ENCODE measurements at places on chromosomes 4 and X. TPM values are rescaled to one million over a fixed set of nuclear protein-coding genes. Genes with fewer than 3 reads are reported as not detected.

GRCh38 chr4:120672558-120673147, 249.9 kb downstream of the PRDM5 start:
- DNase-seq: no peak

DNA sequence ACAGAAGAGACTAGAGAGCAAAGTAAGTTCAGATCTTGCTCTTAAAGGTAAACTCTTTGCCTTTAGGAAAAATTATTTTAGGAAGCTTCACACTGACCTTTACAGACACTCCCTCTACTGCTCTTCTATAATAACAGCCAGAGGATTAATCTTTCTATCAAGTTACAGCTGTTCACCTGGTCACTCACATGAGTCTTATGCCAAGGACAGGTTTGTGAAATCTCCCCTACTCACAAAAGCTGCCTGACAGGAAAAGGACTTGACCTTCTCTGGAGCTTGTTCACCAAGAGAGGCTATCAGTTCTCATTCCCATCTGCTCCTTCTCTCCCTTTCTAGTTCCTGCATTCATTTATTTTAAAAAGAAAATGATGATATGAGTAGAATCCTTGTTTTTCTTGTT, 117.3 kb downstream of the C4orf51 start:
- DNase-seq: no peak

GRCh38 chr4:186297013-186297645, 31.1 kb downstream of the F11 start:
- DNase-seq: no peak

GRCh38 chr4:6974138-6974848, 64.7 kb downstream of the TBC1D14 start:
- peak; percentile 95 for DNase-seq

DNA sequence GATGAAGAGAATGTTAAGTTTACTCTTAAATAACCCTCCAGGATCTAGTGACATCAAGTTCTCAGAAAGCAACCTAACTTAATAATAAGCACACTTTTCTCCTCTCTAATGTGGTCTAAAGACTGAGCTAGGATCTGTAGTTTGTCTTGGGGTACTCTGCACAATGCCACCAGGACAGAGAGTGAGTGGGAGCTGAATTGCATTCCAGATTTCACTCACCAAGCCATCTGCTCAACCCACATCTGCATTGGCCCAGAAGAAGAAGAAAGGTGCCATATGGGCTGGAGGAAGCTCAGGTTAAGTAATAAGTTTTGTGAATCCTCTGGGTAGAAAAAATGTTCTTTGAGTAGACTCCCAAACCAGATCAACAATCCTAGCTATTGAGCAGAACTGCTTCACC, 384.6 kb downstream of the PPP3CA start:
- no peak for DNase-seq

DNA sequence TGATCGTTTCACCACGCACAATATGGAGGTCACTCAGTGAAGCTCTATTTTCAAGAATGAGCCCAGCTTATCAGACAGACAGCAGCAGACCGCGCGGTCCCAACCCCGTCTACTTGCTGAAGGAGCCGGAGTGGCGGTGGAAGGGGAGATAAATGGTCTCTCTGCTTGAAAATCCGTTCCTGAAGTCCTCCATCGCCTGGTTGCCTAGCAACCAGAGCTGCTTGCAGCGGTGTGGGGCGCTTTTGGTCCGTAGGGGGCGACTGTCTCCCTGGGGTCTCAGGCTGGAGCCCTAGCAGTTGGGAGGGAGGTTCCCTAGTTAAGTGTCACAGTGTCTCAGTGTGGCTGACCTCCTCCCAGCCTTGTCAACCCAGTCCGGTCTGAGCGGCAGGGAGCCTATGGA, 8.3 kb upstream of the DLG3 start:
- DNase-seq: no peak

GRCh38 chrX:118928151-118928550, 46.3 kb upstream of the LONRF3 start:
- no peak for DNase-seq

DNA sequence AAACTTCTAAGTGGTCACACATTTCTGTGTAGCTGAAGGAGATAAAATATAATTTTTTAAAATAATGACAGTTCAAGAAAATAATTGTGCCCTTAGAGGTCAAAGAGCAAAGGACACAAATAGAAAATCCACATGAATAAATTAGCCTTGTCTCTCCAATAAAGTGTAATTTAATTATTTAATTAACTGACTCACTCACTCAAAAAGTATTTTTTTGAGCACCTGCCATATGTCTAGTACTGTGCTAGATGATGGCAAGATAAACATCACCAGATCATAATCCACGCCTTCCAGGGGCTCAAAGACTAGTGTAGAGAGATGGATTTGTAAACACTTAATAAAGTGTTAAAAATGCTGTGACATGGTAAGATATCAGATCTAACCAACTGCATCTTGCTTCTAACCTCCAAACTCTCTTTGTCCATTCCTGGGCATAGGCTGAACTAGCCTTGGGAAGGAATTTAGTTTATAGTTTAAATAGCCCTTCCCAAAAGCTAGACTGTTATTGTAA, 112.5 kb downstream of the SCLT1 start:
- no peak for DNase-seq

DNA sequence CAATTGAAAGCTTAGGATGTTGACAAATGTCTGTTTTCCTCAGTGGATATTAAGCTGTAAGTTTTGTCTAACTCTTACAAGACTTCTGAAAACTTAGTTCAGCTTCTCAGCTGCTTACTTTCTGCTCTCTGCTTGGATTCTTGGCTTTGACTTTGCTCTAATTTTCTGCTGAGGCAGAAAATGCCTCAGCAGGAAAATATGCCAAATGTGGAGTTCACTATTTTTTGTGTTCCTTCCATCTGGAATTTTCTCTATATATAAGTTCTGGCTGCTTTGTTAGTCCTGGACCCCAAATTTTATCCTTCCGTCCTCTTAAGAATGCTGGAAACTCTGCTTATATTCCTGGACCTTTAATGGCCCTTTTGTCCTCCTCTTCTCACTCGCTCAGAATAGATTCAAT, 352.6 kb upstream of the NWD2 start:
- DNase-seq: no peak

DNA sequence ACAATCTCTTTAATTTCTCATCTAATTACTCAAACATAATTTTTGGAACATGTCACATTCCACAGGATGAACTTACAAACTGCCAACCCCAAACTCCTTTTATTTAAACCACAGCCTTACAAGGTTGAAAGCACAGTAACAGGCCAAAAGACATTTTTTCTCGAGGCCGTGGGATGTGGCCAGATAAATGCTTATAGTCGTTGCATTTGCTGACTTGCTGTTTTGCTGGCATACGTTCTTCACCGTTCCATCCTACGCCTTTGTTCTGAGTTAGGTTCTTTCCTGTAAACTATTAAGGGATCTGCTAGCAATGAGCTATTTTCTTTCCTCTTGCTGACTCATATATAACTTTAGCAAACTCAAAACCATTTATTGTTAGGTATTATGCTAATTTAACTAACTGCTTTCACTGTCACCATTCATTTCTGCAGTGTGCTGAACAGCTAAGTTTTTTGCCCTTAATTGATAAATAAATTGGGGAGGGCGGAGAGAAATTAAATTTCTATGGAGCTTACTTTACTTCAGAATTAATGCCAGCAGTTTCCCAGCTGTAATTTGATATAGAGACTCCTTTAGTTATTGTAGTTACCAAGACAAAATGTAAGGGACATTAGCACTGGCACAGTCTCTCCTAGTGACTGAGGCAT, 135.1 kb upstream of the PACRGL start:
- no peak for DNase-seq

GRCh38 chr4:14309431-14309830, 681.9 kb upstream of the BOD1L1 start:
- no peak for DNase-seq

DNA sequence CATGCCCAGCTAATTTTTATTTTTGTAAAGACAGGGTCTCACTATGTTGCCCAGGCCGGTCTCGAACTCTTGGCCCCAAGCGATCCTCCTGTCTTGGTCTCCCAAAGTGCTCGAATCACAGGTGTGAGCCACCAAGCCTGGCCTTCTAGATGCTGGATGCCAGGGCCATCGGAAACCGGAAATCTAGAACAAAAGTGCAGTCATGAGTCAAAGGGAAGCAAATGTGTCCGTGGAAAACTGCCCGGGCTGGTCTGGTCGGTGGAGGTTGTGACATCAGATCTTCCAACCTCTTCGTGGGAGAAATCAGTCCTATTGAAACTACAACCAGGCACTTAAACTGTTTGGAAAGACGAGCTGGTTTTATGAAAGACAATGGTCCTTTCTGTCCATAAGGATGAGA, 92.3 kb upstream of the SHOX start:
- no peak for DNase-seq

DNA sequence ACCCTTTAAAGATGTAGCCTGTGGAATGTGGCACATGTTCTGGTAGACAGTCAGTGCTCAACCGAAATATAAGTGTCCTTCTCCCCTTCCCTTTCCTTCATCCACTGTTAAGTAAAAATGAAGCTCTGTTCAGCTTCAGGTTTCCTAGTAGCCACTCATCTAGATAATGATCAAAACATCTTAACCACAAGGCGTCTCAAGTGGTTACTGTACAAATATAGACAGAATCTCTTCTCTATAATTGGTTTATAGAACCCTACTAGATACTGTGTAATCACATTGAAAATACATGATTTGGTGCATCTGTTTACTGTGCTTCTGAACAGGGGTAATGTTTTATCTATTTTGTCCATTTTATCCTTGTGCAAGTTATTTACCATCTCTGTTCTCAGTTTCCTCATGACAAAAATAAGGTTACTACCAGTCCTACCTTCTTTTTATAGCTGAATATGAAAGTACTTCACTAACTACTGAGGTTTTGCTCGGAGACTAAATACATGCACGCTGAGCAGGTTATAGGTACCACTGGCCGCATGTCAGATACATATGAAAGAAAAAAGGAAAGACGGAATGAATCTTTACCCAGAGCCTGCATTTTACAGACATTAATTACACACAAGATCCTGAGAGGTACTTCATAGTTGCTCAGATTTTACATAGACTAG, 20.3 kb upstream of the SLC25A4 start:
- DNase-seq: no peak

GRCh38 chrX:150483356-150483985, 85.0 kb upstream of the MTM1 start:
- DNase-seq: no peak

- DNase-seq: no peak
These were observed 116.4 kb upstream of the IGSF1 start for GRCh38 chrX:131405497-131405896.

DNA sequence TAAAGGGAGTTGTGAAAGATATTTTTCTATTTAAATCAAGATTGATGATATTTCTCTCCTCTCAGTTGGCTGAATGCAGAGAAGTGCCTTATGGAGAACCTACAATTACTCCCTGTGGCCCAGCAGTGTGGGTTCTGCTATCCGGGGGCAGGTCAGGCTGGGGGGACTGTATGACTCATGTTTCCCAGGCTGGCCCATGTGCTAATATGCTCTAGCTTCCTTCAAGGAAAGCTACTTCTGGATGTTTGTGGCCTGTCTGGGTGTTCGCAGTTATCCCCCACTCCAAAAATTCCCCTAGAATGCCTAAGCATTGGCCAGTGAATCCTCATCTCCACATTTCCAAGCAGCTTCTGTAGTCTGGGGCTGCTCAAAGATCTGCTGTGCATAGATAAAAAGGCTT, 58.9 kb upstream of the SPP1 start:
- DNase-seq: no peak

DNA sequence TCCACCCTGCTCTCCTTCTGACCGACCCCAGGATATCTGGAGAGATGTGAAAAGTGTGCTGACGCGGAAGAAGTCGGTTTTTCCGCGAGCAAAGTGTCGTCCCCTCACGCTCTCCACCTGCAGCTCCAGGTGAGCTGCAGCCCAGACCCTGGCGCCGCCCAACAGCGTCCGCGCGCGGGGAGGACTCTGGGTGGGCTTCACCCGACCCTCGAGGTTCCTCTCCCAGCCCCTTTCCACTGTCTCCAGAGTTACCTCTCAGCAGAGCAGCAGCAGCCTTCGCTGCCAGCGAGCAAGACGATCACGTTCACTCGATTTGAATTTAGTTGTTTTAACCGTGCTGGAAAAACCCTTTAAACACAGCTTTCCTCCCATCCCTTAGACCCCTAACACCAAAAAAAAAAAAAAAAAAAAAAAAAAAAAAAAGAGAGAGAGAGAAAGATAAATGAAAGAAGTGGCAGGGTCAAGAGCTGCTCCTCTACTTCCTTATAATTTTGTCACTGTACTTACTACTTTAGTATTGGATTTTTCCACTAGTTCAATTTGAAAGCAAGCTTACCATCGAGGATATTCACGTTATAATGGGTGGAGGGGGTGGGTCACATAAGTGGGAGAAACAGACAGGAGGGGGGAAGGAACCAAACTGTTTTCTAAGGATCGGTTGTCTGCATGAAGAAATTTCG, 758 bp upstream of the NR3C2 start:
- no peak for DNase-seq

DNA sequence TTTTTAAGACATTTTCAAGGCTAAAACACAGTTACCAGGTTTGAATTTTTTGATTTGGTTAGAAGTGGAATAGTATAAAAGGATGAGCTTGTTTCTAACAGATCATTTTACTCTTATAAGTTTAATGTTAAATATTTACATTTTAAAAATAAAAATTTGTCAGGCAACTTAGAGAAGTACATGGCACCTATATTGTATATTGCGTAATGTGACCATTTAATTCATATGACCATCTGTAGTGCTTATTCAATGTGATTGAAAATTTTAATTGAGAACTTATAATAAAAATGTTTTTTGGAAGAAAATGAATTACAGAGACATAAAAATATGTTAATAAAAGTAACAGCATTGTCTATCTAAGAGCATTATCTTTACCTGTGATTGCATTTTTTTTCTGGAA, 1632.4 kb downstream of the RPA4 start:
- DNase-seq: no peak

- no peak for DNase-seq
These were observed 73.4 kb downstream of the FRMPD3 start for GRCh38 chrX:107522901-107523300.

- DNase-seq: no peak
These were observed 1668.7 kb upstream of the PCDH7 start for GRCh38 chr4:29051381-29051965.

Gene GATA1
- total RNA-seq: not detected

Gene PRRG1
- total RNA-seq: 21.3 TPM

Gene CXorf66
- total RNA-seq: not detected

Gene CPZ
- total RNA-seq: 2.2 TPM

Gene ANAPC10
- total RNA-seq: 15.7 TPM

Gene TRPC3
- total RNA-seq: not detected

Gene PHKA1
- 4.2 TPM for total RNA-seq

Gene RRH
- not detected for total RNA-seq

Gene REPS2
- total RNA-seq: 26.0 TPM

Gene ARHGAP36
- not detected for total RNA-seq

Gene SLC4A4
- 3.7 TPM for total RNA-seq

Gene UGT2A1
- not detected for total RNA-seq

Gene MXRA5
- total RNA-seq: 0.60 TPM

Gene NPNT
- 32.8 TPM for total RNA-seq

Gene DCAF4L1
- total RNA-seq: not detected
